Temporal lobe (tissue), 4 donors: ENCODE measurements at places on chromosomes 3 and 15. TPM values are rescaled to one million over a fixed set of nuclear protein-coding genes. Genes with fewer than 3 reads are reported as not detected.

The LMLN gene
- total RNA-seq: 8.6 TPM

The SRP14 gene
- 101 TPM for total RNA-seq

The GNAT1 gene
- not detected for total RNA-seq

The CISH gene
- 0.74 TPM for total RNA-seq

The FAM81A gene
- total RNA-seq: 51.1 TPM

The DUOXA2 gene
- total RNA-seq: not detected

The CXCR6 gene
- not detected for total RNA-seq

The ZDHHC23 gene
- total RNA-seq: 6.4 TPM

The BCL2A1 gene
- total RNA-seq: 0.49 TPM

The CHL1 gene
- 896 TPM for total RNA-seq

The LPCAT4 gene
- total RNA-seq: 8.4 TPM
